ENCODE measurements at places on chromosomes 2 and 18.
A peak's percentile ranks its signal among the peaks of the same experiment; 100 is the strongest.

DNA sequence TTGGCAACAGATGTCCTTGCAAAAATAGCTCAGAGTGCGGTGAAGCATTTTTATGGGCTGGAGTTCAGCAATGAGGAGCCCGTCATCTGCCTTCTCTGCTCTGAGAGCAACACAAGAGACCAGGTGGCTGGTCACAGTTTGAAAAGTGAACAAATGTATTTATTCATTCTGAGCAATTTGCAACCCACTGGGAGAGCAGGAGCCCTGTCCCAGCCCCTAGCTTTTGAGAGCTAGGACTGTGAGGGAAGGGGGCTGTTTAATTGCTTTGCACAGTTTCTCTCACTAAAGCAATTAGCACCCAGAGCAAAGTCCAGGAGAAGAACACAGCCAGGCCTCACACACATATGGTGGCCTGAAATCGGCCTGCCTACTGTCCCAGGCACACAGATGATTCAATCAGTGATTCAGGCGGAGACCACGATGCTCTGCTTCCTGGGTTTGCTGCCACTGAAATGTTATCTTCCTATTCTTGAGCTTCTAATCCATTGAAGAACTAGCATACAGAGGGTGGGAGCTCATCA lies 646.1 kb upstream of the ACVR2A start:
- DNase-seq: no peak

DNA sequence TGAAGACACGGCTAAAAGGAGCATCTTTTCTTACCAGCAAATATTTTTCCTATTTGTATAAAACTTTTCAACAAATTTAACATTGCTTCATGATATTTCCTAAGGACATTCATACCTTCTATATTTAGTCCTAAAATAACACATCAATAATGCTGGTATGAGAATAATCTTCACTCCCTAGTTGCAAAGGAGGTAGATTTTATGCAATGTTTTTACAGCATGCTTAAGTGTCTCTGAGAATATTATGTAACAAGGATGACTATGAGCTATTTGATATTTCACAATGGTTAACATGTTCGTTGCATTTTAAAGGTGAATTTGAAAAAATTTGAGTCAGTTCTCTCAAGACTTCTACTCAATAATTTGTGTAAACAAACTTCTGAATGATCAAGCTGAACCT lies 506.7 kb downstream of the NUP35 start:
- DNase-seq: no peak

DNA sequence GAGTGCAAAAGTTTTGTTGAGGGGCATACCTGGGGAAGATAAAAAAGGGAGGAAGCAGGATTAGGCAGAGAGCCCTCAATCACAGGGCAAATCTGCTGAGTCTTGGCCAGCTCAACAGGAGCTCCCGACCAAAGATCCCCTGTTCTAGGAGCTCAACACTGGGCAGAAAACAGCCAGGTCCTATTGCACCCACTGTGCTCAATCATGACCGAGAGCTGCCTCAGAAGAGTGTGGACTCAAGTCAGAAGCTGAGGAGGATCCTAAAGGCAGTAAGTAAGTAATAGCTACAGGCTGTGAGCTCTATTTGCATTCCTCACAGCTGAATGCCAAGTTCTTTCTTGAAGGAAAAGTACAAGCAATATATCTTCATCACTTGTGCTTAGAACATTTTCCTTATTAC lies 334.4 kb upstream of the NRP2 start:
- DNase-seq: no peak

GRCh38 chr2:238238311-238238765 lies 1.5 kb downstream of the HES6 start:
- DNase-seq: no peak

- no peak for DNase-seq
Measured at GRCh38 chr2:79370976-79371538, 141.8 kb upstream of the CTNNA2 start.

DNA sequence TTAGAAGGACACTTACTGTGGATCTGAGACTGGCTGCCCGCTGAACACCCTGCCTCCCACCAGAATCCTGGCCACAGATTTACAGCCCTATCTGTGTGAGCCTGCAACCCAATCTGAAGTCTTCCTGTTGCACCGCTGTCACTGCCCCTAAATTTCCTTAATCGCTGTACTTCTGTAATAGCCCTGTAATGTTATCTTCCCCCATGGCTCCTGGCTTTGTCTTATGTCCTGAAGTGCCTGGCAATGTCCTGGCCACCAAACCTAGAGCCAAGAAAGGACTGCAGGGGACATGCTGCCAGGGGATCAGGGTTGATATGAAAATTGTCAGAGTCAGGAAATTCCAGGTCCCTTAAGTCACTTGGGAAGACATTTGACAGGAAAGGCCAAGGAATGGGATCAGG lies 52.7 kb downstream of the FHOD3 start:
- DNase-seq: no peak

- no peak for DNase-seq
Measured at GRCh38 chr2:64675860-64676259, 22.1 kb upstream of the SERTAD2 start.

DNA sequence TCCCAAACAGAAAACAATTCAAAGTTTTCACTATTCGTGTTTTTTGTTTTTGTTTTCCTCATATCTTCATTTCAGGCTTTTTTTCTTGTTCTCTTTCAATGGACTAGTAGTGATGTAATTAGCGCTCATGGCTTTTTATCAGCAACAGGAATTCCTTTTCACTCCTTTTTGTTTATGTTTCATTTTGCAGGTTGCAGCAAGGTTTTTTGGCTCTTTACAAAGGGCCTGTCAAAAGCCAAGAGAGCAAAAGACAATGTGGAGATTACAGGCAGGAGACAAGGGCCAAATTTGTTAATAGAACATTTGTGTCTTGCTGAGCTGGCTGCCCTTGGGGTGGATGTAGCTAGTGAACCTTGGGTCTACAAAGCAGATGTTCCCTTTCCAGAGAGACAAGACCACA lies 467.4 kb upstream of the CDH20 start:
- no peak for DNase-seq

- DNase-seq: no peak
Measured at GRCh38 chr2:176496761-176497160, 227.5 kb downstream of the MTX2 start.

GRCh38 chr2:241425368-241425767 lies 69.3 kb downstream of the FARP2 start:
- no peak for DNase-seq

GRCh38 chr2:44771522-44771921 lies 170.0 kb upstream of the SIX3 start:
- no peak for DNase-seq

GRCh38 chr2:130286983-130287655 lies 55.6 kb upstream of the IMP4 start:
- no peak for DNase-seq

GRCh38 chr2:105883911-105884694 lies 139.4 kb downstream of the NCK2 start:
- DNase-seq: no peak

GRCh38 chr2:47501374-47502200 lies 98.6 kb downstream of the MSH2 start:
- DNase-seq: no peak

- DNase-seq: no peak
Measured at GRCh38 chr2:36438449-36438977, 82.9 kb downstream of the CRIM1 start.

DNA sequence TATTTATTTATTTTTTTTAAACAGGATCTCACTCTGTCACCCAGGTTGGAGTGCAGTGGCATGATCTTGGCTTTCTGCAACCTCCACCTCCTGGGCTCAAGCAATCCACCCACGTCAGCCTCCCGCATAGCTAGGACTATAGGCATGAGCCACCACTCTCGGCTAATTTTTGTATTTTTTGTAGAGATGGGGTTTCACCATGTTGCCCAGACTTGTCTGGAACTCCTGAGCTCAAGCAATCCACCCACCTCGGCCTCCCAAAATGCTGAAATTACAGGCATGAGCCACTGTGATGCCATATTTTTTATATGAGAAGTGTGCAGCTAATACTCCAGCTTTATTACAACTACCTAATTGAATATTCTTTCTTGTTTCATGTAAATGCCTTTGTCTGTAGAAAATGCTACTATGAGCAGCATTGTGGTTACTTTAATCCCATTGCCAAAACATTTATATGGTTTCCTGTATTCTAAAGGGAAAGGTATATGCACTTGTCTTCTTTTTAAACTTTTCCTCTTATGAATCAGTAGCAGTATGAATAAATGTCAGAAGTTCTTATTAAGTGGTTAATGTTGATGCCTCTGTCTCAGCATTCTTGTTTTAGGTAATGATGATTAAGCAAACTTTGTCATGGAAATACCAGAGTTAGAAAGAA lies 9.5 kb upstream of the BCL2L11 start:
- no peak for DNase-seq

- DNase-seq: no peak
Measured at GRCh38 chr2:163011000-163011399, 172.4 kb upstream of the KCNH7 start.

GRCh38 chr2:223007531-223007930 lies 44.5 kb upstream of the KCNE4 start:
- no peak for DNase-seq

GRCh38 chr2:126790987-126791780 lies 107.5 kb upstream of the TEX51 start:
- DNase-seq: peak; percentile 17

DNA sequence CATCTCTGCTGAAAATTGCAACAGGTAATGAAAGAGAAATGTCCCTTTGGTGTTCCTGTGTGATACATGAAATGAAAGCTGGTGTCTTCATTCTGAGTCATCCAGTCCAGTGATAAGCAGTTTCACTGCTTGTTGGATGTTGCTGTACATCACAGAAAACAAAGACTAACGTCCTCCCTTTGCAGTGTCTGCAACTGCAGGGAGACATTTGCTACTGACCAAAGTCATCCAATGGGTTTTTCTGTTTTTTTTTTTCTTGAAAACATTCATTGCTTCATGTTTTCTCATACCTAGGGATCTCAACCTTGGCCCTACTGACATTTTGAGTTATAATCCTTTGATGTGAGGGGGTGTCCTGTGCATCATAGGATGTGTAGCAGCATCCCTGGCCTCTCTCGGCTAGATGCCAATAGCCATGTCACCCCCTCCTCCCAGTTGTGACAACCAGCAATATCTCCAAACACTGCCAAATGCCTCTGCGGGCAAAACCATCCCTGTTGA lies 63.6 kb upstream of the FZD5 start:
- no peak for DNase-seq

GRCh38 chr2:25558262-25558661 lies 115.1 kb downstream of the DTNB start:
- DNase-seq: no peak

DNA sequence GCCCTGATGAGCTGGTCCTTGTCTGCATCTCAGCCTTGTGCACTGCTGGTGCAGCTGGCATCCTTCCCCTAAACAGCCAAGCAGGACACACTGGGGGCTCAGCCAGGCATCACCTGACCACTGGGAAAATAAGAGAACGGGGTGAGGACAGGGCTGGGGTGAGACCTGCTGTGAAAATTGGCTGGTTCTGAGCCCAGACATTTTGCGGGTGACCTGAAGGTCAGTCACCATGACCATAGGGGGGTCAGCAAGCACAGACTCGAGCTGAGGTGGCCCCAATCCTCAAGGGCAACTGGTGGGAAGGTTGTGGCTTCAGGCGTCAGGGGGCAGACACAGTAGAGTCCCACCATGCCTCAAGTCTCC lies 144.9 kb upstream of the TWIST2 start:
- DNase-seq: no peak

DNA sequence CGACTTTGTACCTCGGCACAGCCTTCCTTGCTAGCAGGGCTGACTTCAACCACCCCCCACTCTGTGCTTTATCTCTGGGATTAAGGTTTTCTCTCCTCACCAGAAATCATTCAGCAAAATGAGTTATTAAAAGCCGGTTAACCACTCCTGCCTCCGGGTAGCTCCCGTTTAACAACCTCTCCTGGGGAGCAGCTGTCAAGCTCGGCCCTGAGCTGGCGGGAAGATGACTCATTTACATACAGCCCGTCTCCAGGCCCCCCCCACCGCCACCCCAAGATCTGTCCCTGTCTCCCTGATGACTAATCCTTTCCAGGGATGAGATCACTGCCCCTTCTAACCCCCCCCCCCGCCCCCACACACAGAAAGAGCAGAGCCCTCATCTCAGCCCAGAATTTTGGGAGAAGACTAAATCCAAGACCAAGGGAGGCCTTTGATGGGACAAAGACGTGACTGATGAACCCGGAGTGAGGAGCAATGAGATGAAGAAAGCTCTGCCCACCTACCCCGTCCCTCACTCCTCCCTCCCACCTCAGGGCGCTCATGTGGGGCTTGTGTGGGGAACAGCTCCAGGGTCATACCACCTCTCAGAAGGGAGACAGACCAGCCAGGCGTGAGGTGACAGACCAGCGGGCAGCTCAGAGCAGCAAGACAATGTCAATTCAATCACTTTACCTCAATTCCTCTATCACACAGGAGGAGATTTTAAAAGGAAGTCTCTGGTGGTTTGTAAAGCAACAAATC lies 131.4 kb downstream of the MSH2 start:
- no peak for DNase-seq

- no peak for DNase-seq
Measured at GRCh38 chr2:96642564-96643360, at the start of gene FER1L5. TSS of gene FER1L5 (plus strand) at chr2:96642764. CDS start at chr2:96642837, 73 bp downstream.

DNA sequence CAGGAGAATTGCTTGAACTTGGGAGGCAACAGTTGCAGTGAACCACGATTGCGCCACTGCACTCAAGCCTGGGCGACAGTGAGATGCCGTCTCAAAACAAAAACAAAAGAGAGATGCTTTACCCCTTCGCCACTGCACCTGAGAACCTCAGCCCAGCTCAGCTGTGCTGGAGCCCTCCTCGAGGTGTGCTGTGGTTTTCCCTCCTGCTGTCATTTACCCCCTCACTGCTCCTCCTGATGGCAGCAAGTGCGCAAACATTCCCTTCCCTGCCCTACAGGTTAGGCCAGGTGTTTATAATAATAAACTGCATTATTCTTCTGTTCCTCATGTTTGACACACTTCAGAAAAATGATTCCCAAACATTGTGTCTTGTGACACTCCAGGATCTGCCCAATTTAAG lies 8.4 kb downstream of the FBXO36 start:
- DNase-seq: no peak

- no peak for DNase-seq
Measured at GRCh38 chr18:51051105-51051712, 21.2 kb downstream of the SMAD4 start.

DNA sequence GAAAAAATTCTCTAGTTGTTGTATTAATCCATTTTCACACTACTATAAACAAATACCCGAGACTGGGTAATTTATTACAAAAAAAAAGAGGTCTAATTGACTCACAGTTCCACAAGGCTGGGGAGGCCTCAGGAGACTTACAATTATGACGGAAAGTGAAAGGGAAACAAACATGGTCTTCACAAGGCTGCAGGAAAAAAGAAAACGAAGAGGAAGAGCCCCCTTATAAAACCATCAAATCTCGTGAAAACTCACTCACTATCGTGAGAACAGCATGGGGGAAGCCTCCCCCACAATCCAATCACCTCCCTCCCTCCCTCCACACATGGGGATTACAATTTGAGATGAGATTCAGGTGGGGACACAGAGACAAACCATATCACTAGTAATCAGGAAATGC lies 61.7 kb upstream of the SPTBN1 start:
- no peak for DNase-seq

Measured in upper lobe of right lung (tissue), 1 donor.